Right lobe of liver (tissue), 6 donors: ENCODE measurements at places on chromosomes 4 and X. TPM values are rescaled to one million over a fixed set of nuclear protein-coding genes. Genes with fewer than 3 reads are reported as not detected.

DNA sequence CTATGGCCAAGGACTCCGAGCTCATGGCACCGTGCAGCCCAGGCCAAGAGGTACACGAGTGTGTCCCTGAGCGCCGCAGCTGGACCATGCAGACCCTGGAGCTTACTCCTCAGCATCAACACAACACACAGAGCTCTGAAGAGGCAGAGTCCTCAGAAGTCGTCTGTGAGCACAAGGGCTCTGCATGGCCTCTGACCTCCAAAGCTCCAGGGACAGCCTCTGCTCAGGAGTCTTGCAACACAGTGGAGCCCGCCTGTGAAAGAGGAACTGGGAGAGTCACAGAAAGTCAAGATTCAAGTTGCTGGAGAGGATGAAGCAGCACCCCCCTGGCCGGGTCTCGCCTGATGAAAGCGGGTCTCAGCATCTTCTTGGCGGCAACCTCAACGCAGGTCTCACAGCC lies 2.9 kb downstream of the LRPAP1 start:
- no peaks in the 10 kb centered on the region for H3K27me3 ChIP-seq
- H3K4me3 ChIP-seq: no peak overlapping the region
- no peaks in the 10 kb centered on the region for H3K4me1 ChIP-seq
- DNase-seq: peak; percentile 41
- H3K36me3 ChIP-seq: peaks cover 2% of the 10 kb centered on the region
- no peak overlapping the region for H3K27ac ChIP-seq

- no peaks in the 10 kb centered on the region for H3K4me1 ChIP-seq
- H3K27ac ChIP-seq: no peak overlapping the region
- H3K36me3 ChIP-seq: no peaks in the 10 kb centered on the region
- H3K4me3 ChIP-seq: no peak overlapping the region
Observed at GRCh38 chr4:34826660-34827059, 1417.7 kb downstream of the ARAP2 start.

DNA sequence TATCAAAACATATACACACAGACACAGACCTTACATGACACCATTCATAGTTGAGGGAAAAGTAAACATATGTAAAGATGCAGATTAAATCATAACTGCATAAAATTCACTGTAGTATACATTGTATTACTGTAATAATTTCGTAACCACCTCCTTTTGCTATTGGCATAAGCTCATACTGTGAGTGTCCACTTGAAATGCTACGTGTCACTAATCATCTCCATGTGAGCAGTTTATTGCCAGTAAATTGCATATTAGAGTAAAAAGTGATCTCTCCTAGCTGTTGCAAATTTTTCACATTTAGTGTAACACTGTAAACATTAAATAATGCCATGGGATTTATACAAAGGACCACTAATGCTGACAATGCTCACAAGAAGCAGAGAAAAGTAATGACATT lies 256.7 kb upstream of the GNPDA2 start:
- DNase-seq: no peak
- no peaks in the 10 kb centered on the region for H3K4me1 ChIP-seq
- H3K36me3 ChIP-seq: no peaks in the 10 kb centered on the region
- H3K27me3 ChIP-seq: no peaks in the 10 kb centered on the region

GRCh38 chr4:155950461-155950860 lies 3.2 kb downstream of the CTSO start:
- H3K36me3 ChIP-seq: no peaks in the 10 kb centered on the region
- no peaks in the 10 kb centered on the region for H3K4me1 ChIP-seq
- no peaks in the 10 kb centered on the region for H3K27me3 ChIP-seq
- no peak overlapping the region for H3K27ac ChIP-seq
- DNase-seq: no peak

DNA sequence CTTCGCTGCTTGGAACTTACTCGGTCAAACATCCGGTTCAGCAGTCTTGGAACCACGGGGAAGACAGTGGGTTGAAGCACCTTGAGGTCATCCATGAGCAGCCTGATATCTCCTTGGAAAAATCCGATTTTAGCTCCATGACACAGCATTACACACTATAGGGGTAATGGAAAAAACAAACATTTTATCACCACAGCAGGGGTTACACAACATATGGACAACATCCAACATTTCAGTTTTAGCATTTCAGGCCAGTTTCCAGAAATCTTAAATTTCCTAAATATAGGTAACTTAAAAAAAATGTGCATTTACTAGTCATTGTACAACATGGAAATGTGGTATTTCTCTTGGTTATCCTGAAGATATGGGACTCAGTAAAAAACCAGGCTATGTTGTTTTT lies 34.4 kb upstream of the CENPU start:
- no peak for DNase-seq
- no peaks in the 10 kb centered on the region for H3K27me3 ChIP-seq
- H3K36me3 ChIP-seq: peaks cover 22% of the 10 kb centered on the region
- no peaks in the 10 kb centered on the region for H3K4me1 ChIP-seq
- H3K27ac ChIP-seq: no peak overlapping the region

DNA sequence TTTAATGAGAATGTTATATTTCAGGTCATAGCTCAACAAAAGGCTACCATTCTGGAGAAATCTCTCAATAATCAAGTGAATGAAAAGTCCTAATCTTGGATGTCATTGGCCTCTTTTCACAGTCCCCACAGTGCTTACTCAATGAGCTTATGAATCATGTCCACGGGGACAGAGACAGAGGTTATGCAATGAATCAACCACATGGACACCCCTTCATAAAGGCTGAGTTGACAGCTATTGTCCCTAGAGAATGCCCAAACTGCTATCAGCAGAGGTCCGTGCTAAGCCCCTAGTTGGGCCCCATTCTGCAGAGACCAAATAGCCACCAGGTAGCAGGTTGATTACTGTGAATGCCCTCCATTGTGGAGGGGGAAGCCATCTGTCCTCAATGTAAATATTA lies 158.1 kb downstream of the LHFPL1 start:
- no peak overlapping the region for H3K27ac ChIP-seq
- H3K27me3 ChIP-seq: no peaks in the 10 kb centered on the region
- H3K4me3 ChIP-seq: no peak overlapping the region
- no peak for DNase-seq
- H3K4me1 ChIP-seq: no peaks in the 10 kb centered on the region

- H3K27ac ChIP-seq: no peak overlapping the region
- no peak overlapping the region for H3K4me3 ChIP-seq
- no peaks in the 10 kb centered on the region for H3K27me3 ChIP-seq
- H3K36me3 ChIP-seq: no peaks in the 10 kb centered on the region
- H3K4me1 ChIP-seq: no peaks in the 10 kb centered on the region
Observed at GRCh38 chrX:16418650-16419049, 231.3 kb upstream of the S100G start.

DNA sequence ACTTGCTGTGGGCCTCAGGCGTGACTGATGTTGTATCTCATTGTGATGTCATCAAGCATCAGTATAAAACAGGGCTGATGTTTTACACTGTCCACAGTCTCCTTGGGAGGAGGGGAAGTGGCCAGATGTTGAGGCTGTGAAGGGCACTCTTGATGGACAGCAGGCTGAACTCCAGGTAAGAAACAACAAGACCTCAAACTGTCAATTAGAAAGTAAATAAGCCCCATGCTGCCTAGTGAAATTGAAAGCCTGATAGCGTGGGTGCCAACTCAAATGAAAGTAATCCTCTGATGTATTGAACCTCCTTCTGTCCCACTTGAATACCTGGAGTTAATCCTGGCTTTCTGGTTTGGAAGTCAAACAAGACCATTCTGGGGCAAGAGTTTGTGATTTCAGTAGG lies 19.7 kb downstream of the VSIG1 start:
- no peaks in the 10 kb centered on the region for H3K27me3 ChIP-seq
- no peak overlapping the region for H3K27ac ChIP-seq
- H3K4me1 ChIP-seq: no peaks in the 10 kb centered on the region

DNA sequence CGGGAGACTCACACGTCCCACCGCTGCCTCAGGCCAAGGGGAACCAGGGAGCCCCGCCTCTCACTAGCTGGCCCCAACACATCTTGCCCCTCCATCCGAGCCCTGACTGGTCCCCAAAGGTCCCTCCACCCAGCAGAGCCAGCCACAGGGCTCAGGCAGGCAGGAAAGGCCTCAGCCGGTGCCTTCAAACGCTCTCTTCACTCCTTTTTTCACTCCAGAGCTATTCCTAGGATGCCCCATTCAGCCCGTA lies 1.5 kb upstream of the ARHGAP4 start:
- peak overlapping the region; percentile 75 for H3K4me3 ChIP-seq
- no peaks in the 10 kb centered on the region for H3K4me1 ChIP-seq
- H3K27ac ChIP-seq: peak overlapping the region; percentile 79
- no peaks in the 10 kb centered on the region for H3K27me3 ChIP-seq
- DNase-seq: peak; percentile 50

GRCh38 chrX:41224605-41225004 lies 109.4 kb upstream of the DDX3X start:
- DNase-seq: no peak
- no peak overlapping the region for H3K27ac ChIP-seq
- H3K4me3 ChIP-seq: no peak overlapping the region
- peaks cover 6% of the 10 kb centered on the region for H3K36me3 ChIP-seq
- H3K27me3 ChIP-seq: no peaks in the 10 kb centered on the region
- H3K4me1 ChIP-seq: no peaks in the 10 kb centered on the region

GRCh38 chr4:16516796-16517439 lies 290.6 kb upstream of the TAPT1 start:
- H3K36me3 ChIP-seq: no peaks in the 10 kb centered on the region
- peak; percentile 54 for DNase-seq
- no peak overlapping the region for H3K27ac ChIP-seq
- H3K4me3 ChIP-seq: no peak overlapping the region
- no peaks in the 10 kb centered on the region for H3K27me3 ChIP-seq

- H3K36me3 ChIP-seq: no peaks in the 10 kb centered on the region
- H3K4me3 ChIP-seq: no peak overlapping the region
- DNase-seq: no peak
- no peak overlapping the region for H3K27ac ChIP-seq
- H3K4me1 ChIP-seq: no peaks in the 10 kb centered on the region
Observed at GRCh38 chrX:41543668-41544067, 96.5 kb downstream of the NYX start.

DNA sequence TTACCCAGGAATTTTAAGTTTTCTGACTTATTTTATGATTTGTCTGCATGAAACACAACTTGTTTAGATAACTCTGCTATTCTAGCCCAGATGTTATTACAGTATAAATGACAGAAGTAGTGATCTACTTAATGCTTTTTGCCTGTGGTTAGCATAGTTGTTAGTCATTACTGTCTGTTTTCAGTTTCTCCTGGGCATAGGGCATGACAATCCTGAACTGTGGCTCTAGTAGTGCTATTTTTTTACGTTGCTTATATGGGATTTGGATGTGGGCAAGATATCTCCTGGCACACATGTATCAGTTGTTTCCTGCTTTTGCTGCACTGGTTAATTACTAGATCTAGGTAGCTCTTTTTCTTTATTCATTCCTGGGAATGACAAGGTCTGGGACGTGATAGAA lies 1005.8 kb downstream of the PCDH18 start:
- no peaks in the 10 kb centered on the region for H3K4me1 ChIP-seq
- no peaks in the 10 kb centered on the region for H3K36me3 ChIP-seq
- H3K27ac ChIP-seq: no peak overlapping the region
- no peak for DNase-seq

DNA sequence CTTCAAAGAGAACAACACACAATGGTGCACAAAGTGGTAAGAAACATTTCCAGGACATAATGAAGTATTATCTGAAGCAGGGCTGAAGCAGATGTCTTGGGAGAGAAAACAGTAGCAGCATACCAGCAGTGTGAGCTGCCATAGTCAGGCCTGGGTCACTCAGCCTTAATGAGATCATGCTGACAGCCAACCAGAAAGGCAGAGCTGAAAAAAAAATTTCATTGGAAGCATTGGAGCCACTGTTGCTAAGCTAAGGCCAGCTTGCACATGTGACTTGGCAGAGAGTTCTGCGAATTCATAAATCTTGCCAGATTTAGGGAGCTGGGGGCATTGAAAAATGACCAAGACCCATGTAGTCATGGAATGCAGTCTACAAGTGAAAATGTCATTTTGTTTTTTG lies 444.0 kb upstream of the PITX2 start:
- no peak overlapping the region for H3K4me3 ChIP-seq
- H3K27me3 ChIP-seq: no peaks in the 10 kb centered on the region
- H3K27ac ChIP-seq: no peak overlapping the region
- no peaks in the 10 kb centered on the region for H3K4me1 ChIP-seq

GRCh38 chr4:107283587-107284559 lies 247.8 kb upstream of the DKK2 start:
- no peaks in the 10 kb centered on the region for H3K4me1 ChIP-seq
- no peaks in the 10 kb centered on the region for H3K27me3 ChIP-seq
- no peak overlapping the region for H3K4me3 ChIP-seq
- no peak for DNase-seq
- no peaks in the 10 kb centered on the region for H3K36me3 ChIP-seq

DNA sequence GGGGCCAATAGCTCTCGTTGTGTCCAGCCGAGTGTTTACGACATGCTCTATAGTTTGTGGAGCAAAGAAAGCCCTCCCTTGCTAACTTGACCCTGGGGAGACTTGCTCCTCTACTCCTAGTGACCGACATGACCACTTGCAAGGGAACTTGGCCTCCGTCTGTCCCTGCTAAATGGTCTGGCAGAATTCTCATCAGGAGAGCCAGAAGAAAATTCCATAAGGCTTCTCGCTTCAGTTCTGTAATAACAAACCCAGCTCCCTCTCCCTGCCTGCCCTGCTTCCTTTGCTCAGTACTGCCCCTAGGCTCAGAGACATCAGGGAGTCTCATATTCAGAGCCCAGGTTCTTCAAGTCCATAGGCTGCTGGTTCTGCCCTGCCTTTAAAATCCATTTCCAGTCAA lies 13.0 kb downstream of the DOCK11 start:
- no peak for DNase-seq
- no peaks in the 10 kb centered on the region for H3K4me1 ChIP-seq
- no peak overlapping the region for H3K4me3 ChIP-seq
- H3K27me3 ChIP-seq: no peaks in the 10 kb centered on the region
- no peaks in the 10 kb centered on the region for H3K36me3 ChIP-seq

DNA sequence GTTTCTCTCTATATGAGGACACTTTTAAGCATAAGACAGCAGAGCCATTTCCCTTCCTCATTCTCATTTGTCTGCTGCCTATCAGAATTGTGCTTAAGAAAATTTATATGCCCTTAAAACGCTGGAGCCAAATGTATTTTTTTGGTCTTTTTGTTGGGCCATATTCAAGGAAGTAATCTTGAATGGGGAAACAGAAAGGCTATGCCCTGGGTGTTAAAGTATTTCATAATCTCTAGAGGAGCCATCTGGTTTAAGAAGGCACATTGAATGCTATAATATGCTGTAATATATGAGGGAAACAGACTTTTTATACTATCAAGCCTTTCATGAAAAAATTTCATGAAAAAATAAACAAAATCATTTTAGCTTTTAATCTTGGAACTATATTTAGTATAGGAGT lies 4.3 kb downstream of the DMD start:
- H3K27ac ChIP-seq: no peak overlapping the region
- H3K4me1 ChIP-seq: no peaks in the 10 kb centered on the region
- no peak for DNase-seq
- no peaks in the 10 kb centered on the region for H3K36me3 ChIP-seq
- H3K4me3 ChIP-seq: no peak overlapping the region

- H3K4me3 ChIP-seq: no peak overlapping the region
- no peak for DNase-seq
- H3K27me3 ChIP-seq: no peaks in the 10 kb centered on the region
- H3K4me1 ChIP-seq: peaks cover 9% of the 10 kb centered on the region
Observed at GRCh38 chr4:124423160-124423559, 289.4 kb downstream of the ANKRD50 start.

The PABPC1L2A gene
- not detected for total RNA-seq

The TCEANC gene
- 4.1 TPM for total RNA-seq

The MAGEB10 gene
- not detected for total RNA-seq

The UGT8 gene
- total RNA-seq: not detected

The CDKL5 gene
- total RNA-seq: 2.6 TPM

The NEIL3 gene
- not detected for total RNA-seq

The SHOX gene
- total RNA-seq: not detected

The DLG3 gene
- 0.37 TPM for total RNA-seq

The TLR1 gene
- total RNA-seq: 5.1 TPM
